Fibroblast of upper back skin (primary cell): ENCODE measurements at places on chromosomes 4 and X.

DNA sequence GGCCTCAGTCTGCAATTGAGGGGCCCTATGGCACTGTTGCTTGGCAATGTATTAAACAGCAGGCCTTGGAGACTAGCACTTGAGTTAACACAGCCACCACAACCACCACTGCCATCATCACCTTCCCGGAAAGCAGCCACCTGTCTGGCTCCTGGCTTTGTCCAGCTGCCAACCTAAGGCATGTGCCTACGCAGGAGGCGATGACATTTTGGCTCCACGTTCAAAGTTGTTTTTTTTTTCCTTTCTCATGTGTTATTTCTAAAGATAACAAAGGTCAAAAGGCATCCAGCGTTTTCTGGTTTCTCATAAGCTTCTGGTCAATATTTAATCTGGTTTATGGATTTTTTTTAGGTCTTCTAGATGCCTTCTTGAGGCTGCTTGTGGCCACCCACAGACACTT lies 7.5 kb downstream of the CLDN2 start:
- DNase-seq = no peak

- DNase-seq = no peak
These were observed 38.7 kb upstream of the JADE1 start for GRCh38 chr4:128770807-128771206.

- DNase-seq = no peak
These were observed 171.5 kb upstream of the EDNRA start for GRCh38 chr4:147309434-147309833.

DNA sequence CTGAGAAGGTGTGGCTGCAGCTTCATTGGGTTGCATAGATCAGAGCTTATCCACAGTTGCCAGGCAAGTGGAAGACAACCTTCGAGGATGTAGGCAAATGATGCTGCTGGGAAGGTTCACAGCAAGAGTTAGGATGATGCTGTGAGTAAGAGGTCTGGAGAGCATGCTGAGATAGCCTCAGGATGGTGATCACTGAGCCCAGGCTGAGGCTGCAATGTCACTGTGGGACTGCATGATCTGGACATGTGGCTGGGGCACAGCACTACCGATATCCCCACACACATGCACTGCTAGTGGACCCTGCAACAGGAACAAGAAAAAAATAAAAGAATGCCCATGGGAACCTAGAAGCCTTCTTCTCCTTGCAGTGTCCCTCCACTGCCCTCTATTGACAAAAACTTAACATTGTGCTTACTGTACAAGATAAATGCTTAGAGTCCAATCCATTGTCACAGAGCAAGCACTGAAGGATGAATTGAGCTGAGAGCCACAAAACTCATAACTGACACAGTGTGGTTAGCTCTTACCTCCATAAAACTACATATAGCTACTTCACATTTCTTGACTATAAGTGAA lies 105.6 kb downstream of the CNKSR2 start:
- DNase-seq = peak; percentile 61

DNA sequence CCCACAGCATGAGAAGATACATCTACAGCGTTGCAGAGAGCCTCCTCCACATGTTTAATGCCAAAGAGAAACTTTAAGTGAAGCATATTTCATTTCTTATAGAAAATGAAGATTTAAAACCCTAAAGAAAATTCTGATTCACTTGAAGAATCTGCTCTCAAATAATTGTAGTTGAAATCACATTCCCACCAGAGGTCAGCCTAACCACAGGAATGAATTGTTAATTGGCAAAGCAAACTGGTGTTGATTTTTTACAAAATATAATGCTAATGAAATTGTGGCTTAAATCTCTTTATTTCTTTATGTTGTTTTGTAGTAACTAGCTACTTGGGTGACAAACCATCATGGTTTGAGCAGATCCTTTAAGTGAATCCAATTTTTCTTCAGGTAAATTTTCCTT lies 31.1 kb upstream of the WDR17 start:
- peak; percentile 46 for DNase-seq

- no peak for DNase-seq
These were observed 340.9 kb downstream of the CENPC start for GRCh38 chr4:67204441-67204840.

DNA sequence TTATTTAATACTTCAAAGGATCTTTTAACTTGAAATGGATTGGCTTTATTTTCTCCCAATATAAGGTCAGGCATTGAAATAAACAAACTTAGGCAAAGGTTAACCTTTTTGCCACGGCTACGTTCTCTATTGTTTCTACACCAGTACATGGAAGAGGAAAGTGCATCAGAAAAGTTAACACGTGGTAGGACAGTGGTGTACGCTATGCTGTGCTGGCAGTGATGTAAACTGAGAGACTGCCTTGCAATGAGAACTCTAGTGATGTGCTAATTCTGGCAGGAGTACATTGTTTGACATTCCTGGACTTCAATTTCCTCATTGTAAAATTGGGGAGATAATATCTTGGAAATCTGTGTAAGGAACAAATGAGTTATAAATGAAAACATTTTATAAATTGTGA lies 208.2 kb downstream of the TMA16 start:
- DNase-seq = peak; percentile 32

DNA sequence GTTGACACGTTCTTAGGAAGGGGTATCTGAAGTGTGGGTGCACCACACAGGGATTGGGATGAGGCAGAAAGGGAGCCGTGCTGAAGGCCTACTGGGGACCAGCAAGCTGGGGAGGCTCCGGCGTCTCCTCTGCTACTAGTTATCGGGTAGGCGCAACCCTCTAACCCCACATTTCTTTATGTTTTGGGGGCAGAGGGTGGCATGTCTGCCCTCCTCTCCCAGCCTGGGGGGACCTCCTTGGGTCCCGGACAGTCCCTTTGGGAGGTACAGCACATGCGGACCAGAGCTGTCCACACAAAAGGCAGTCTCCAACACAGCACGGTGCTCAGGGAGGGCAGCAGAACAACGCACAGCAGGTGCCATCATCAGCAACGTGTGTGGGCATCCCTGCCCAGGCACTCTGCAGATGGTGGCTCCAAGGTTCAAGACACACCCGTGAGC lies 33.2 kb downstream of the WDR1 start:
- no peak for DNase-seq

DNA sequence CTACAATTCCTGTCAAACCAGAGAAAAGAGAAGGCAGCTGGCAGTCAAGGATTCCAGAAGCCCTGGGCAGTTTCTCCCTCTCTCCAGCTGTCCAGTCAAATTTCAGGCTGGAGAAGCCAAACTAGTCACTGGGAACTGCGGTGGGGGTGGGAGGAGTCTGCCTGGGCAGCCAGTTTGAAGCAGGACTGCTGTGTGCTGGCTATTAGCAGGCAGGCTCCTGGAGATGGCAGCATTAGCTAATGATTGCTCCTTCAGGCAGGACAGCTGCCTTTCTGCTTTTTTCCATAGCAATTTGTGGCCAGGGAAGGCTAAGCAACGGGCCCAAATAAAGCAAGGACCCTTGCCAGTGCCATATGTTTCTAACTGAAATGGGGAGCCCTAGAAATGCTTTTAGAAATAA lies 44.7 kb upstream of the FGF13 start:
- peak; percentile 65 for DNase-seq

DNA sequence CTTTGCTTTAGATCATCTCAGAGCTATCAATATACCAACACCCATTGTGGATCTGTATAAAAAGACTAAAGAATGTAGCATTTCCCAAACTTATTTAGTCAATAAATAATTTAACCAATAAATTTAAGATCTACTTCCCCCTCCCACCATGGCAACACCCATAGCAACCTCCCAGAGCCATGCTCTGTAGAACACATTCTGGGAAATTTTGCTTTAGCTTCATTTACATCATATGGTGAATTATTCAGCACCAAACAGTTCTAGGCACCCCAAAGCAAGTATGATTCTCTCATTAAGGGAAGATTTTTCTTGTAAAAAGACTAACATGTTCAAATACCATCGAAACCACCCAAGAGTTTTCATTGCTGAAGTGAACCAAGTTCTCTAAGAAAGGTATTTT lies 80.5 kb upstream of the GPR34 start:
- no peak for DNase-seq

DNA sequence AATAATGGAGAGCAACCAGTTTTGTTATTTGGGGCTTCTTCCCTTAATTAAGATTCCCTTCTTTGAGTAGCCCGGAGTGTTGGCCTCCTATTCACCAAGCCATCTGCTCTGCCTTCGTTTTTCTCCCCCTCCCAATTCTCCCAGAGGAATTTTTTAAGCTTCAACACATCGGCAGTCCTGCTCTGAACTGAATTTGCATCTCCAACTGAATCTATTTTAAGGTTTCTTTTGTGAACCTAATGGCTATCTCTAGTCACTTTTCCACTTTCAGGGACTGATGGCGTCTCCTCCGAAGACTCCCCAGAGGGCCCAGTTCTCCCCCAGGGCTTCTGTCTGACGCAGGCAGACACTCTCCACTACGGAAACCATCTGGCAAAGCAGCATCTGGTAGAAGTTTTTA lies 280.2 kb downstream of the ADGRA3 start:
- DNase-seq = no peak

GRCh38 chr4:10761903-10762302 lies 77.3 kb upstream of the CLNK start:
- DNase-seq = peak; percentile 83

GRCh38 chr4:3304831-3305609 lies 12.2 kb downstream of the RGS12 start:
- DNase-seq = peak; percentile 31

DNA sequence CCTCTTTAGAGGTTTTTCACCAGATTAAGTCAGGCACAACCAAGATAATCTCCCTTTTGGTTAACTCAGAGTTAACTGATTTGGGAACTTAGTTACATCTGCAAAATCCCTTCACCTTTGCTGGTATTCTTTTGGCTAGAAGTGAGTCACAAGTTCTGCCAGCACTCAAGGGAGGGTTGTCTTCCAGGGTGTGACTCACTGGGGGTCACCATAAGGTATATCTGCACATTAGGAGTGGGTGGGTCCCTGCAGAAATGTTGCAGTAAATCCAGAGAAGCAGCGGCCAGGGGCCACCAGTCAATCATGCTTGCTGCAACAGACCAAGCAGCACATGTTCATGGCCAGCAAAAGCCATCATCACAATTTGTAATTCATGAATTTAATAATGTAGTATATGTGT lies 59.8 kb upstream of the MAML3 start:
- DNase-seq = peak; percentile 38

DNA sequence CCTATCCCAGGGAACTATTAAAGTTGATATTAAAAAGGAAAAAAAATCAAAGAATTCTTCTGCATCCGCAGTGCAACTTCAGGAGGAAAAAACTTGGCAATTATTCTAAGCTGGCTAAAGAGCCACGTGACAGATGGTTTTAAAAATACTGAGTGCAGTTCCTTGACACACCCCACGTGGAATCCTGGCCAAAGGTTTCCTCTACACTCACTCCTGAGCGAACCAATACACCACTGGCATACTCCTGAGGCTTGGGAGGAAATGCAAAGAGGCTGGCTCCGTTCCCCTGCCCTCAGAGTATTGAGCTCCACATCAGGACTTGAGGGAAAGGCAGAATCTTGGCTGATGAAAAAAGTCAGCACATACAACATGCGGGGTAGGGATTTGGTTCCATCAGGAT lies 133.8 kb upstream of the ATP6AP2 start:
- peak; percentile 32 for DNase-seq

- DNase-seq = peak; percentile 26
These were observed 5.2 kb downstream of the APLN start for GRCh38 chrX:129649268-129650182.

DNA sequence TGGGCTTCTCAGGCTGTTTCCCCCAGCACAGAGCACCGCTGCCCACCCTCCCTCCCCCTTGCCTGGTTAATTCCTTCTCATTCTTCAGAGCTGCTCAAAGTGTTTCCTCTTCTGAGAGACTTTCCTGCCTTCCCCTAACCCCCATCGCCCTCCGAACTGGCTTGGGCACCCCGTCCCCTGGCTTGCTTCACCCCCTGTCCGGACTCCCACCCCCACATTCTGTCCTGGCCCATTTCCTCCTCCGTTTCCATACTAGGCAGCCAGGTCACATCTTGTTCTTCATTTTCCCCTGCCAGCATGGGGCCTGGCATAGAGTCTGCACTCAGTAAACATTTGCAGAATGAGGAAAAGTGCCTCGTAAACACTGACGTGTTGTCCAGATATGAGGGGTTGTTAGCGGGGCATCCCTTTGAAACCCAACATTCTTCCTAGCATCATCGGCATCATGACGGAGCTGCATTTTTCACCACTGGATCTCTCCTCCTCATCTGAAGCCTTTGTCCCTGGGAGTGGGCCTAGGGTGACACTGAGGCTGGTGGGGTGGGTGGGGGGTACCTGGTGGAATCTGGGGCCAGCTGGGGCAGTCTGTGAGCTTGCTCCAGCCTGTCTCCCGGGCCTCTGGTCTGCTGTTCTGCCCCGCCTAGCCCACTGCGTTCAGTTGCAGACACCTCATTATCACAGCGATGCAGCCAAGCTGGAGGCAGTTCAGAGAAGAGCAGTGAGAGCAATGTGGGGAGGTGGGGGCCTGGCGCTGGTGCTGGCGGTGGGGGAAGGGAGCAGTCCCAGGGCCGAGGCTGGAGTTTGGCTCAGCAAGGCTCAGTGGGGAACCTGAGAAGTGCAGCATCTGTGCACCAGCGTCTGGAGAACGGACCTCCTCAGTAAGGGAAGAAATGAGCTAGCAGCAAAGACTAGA lies 149.4 kb upstream of the PJA1 start:
- no peak for DNase-seq

DNA sequence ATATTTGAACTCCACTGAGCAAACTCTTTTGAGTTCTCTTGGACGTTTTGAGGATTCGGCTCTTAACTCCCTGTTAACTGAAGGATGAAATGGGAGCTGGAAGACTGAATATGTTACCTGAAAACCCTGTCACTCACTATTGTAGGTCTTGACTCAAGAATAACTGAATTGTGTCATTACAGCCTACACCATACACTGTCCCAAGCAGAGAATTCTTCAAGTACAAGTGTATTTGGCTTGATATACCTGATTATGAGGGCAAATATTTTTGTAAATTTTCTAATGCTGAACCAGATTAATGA lies 276.1 kb downstream of the CFAP299 start:
- no peak for DNase-seq

GRCh38 chr4:152784490-152785350 lies 5.0 kb downstream of the ARFIP1 start:
- DNase-seq = peak; percentile 77

DNA sequence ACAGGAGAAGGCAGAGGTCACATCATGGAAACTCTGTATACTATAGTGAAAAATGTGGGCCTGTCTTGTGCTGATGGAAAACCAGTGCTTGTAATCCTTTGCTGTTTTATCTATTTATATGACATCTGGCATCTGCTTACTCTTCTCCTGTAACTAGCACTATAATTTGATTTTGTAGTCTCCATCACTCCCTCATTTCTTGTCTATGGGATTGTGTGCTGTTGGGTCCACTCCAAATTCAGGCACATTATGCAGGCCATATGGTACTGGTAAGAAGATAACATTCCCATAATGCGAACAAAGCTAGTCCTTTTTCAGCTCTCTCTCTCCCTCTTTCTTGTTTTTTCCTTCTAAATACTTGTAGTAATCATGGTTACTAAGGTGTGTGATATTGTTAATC lies 581.2 kb upstream of the IGFBP7 start:
- DNase-seq = no peak

DNA sequence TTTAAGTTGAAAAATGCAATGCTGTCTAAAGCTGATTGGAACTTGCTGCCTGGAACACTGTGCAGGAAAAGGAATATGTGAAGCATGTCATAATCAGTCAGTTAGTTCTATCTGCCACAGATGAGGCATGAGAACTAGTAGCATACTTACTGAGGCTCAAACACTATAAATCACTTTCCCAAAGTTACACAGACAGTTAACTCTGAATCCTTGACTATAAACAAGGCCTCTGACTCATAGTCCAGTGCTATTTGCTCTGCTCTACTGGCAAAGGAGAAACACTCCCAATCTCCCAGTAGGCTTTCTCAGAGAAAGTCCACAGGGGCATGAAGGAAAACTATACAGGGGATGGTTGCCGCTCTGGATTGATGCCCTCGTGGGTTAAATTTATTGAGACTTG lies 2078.4 kb upstream of the TENM3 start:
- peak; percentile 79 for DNase-seq

- peak; percentile 30 for DNase-seq
These were observed 71.3 kb upstream of the ANKRD50 start for GRCh38 chr4:124783847-124784246.
